ENCODE measurements at places on chromosomes 1 and 21. TPM values are rescaled to one million over a fixed set of nuclear protein-coding genes. Genes with fewer than 3 reads are reported as not detected.
A peak's percentile ranks its signal among the peaks of the same experiment; 100 is the strongest.

DNA sequence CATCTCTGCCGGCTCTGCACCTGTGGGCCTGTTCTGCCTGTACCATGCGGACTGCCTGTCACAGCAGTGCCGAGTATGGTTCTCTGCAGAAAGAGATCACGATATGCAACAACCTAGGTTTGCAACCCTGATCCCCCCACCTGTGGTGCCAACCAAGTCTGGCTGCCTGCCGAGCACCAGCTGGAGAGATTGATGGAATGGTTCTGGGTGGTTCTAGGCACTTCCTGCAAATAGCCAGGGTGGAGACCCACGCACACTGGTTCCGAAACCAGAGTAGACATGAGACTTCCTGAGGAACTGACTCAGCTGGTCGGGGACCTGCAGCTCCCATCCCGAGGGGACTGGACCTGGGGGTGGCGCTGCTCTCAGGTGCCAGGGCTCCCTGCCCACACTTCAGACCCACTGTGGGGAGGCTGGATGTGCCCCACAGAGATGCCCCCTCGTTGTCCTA, 5.4 kb downstream of the TPRG1L start:
- DNase-seq = no peak

TFF3 gene
- total RNA-seq = not detected

DNA sequence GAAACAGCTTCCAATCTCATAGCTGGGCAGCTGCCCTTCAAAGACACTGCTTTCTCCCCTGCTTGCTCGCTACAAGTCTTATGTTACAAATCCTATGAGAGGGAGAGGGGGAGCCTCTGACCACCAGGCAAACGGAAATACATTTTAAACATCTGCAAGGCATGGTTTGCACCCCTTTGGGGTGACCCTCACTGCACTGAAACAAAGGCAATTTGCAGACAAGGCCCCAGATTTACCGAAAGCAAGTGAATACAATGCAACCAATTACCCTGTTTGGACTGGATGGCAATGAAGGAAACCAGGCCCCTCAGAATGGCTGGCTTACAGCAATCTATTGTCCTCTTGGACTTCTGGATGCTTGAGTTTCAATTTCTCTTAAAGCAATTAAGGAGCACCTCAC, 11.8 kb upstream of the ATP13A2 start:
- peak; percentile 59 for DNase-seq

AGBL4 gene
- 0.40 TPM for total RNA-seq

NOTCH2NLA gene
- 23.9 TPM for total RNA-seq
